Gastroesophageal sphincter (tissue), 4 donors: ENCODE measurements at places on chromosomes 4 and X. TPM values are rescaled to one million over a fixed set of nuclear protein-coding genes. Genes with fewer than 3 reads are reported as not detected.

- ATAC-seq = no peak
These were observed at the start of gene CORIN for GRCh38 chr4:47837908-47838294. Gene CORIN (minus strand): TSS chr4:47838067. CDS start chr4:47837949, 118 bp downstream.

- no peak for ATAC-seq
These were observed 72.9 kb downstream of the FAM114A1 start for GRCh38 chr4:38940476-38940875.

DNA sequence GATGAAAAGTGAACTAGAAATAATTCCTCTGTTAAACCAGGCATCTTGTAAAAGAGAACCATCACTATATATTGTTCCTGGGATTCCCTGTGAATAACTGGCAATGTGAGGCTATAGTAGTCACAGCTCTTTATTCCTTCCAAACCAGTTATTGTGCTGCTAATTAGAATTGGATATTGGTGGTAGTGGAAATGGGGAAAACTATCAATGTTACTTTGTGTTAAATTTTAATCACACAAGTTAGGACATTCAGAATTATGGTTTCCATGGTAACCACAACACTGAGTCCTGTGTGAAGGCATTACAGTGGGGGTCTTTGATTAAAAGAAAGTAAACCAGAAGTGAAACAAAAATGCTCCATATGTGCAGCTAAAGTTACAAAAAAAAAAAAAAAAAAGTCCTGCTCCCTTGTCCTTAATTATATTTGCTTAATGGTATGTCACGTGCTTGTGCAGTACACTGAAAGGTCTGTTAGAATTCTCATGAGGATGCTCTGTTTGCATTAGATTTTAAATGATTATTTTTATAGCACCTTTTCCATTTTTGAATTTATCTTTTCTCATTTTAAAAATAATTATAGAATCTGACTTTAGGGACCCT is 200.4 kb downstream of the ADGRL3 start:
- ATAC-seq = no peak

The ETNPPL gene
- not detected for total RNA-seq

The HTN1 gene
- not detected for total RNA-seq
